ENCODE measurements at places on chromosomes 1 and 21. TPM values are rescaled to one million over a fixed set of nuclear protein-coding genes. Genes with fewer than 3 reads are reported as not detected.

PCP4 gene
- 3.7 TPM for total RNA-seq

BARHL2 gene
- not detected for total RNA-seq

OR2T35 gene
- total RNA-seq: not detected

HAO2 gene
- 0.17 TPM for total RNA-seq

ILF2 gene
- total RNA-seq: 87.6 TPM

MAP1LC3C gene
- total RNA-seq: 1.2 TPM

EPHB2 gene
- 3.7 TPM for total RNA-seq

SH3BGRL3 gene
- 133 TPM for total RNA-seq

AK2 gene
- 130 TPM for total RNA-seq

MAP10 gene
- 2.7 TPM for total RNA-seq

LRRN2 gene
- 2.4 TPM for total RNA-seq

OLFML3 gene
- total RNA-seq: 74.8 TPM

FCRL1 gene
- not detected for total RNA-seq

TIAM1 gene
- total RNA-seq: 15.0 TPM

CACNA1S gene
- total RNA-seq: not detected

DUSP10 gene
- 9.2 TPM for total RNA-seq

CLIC6 gene
- 30.3 TPM for total RNA-seq

OR10J1 gene
- total RNA-seq: not detected

RAD54L gene
- total RNA-seq: 0.81 TPM

FAM110D gene
- total RNA-seq: 2.8 TPM

RGS13 gene
- 3.4 TPM for total RNA-seq

VTCN1 gene
- 2.7 TPM for total RNA-seq

RHBG gene
- 0.29 TPM for total RNA-seq

COL9A2 gene
- 8.3 TPM for total RNA-seq

HSF2BP gene
- total RNA-seq: 0.26 TPM

CATSPERE gene
- 0.72 TPM for total RNA-seq

BNIPL gene
- total RNA-seq: 0.66 TPM

PADI3 gene
- 0.72 TPM for total RNA-seq

S100A9 gene
- total RNA-seq: 19.1 TPM

CLDN17 gene
- not detected for total RNA-seq

KCNE1 gene
- total RNA-seq: 0.69 TPM

NBPF14 gene
- 22.6 TPM for total RNA-seq

COL16A1 gene
- total RNA-seq: 52.5 TPM

ABCA4 gene
- 0.26 TPM for total RNA-seq

Data from mucosa of gallbladder (tissue), 1 donor.